T-helper 1 cell treated with Interleukin-12 subunit alpha and Interleukin-12 subunit beta and Interleukin-4 antibody, amounts not matched to agents 30 ng/mL and 1 ng/mL, for 36 hours (primary cell): ENCODE measurements at places on chromosomes 6 and 20. TPM values are rescaled to one million over a fixed set of nuclear protein-coding genes. Genes with fewer than 3 reads are reported as not detected.

The IPCEF1 gene
- 5.4 and 6.7 TPM in 2 replicates for total RNA-seq

The MEA1 gene
- total RNA-seq = 56.0 and 57.1 TPM in 2 replicates

The NOX3 gene
- not detected in 2 replicates for total RNA-seq

The BANF2 gene
- total RNA-seq = not detected in 2 replicates

The LCA5 gene
- total RNA-seq = 0.10 TPM in 2 replicates

The FGD2 gene
- total RNA-seq = 5.6 and 7.6 TPM in 2 replicates

The PKIB gene
- total RNA-seq = 0.39 and 0.49 TPM in 2 replicates

The NMBR gene
- not detected in 2 replicates for total RNA-seq

The KCNK5 gene
- 12.0 TPM in 2 replicates for total RNA-seq

The COL21A1 gene
- total RNA-seq = not detected in 2 replicates
